NCI-H2081 treated with DMSO at 0.1 percent for 48 hours (cell line): ENCODE measurements at places on chromosomes 11 and 22.
A peak's percentile ranks its signal among the peaks of the same experiment; 100 is the strongest.

- no peak for DNase-seq
Observed at GRCh38 chr11:3161309-3161708, 3.8 kb downstream of the OSBPL5 start.

DNA sequence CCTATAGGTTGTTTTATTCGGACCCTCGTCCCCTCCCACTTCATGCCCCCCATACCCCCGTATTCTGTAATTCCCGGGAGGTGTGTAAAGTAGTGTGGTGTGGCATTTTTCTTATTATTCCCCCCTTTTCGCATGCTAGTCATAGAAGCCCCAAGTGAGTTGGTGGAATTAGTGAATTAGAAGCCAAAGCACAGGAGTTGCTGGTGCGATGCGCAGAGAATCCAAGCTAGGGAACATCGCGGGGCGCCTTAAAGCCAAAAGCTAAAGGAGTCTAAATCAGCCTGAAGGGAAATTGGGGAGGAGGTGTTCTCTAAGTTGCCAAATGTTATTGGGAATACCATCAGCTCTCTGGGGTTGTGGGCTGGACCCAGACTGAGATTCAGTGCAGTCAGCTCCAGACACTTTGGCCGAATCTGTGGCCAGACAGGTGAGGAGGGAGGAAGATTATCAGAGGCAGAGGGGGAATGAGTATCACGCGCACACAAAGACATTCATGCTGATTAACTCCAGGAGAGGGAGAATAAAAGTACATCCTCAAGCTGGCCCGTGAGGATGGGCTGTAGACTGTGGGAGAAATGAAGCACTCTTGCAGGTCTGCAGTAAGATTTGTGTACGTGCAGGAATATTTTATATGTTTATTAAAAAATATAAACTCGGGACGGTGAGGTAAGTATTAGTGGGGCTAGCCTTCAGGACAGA is 102.8 kb upstream of the HSD17B12 start:
- DNase-seq: no peak

DNA sequence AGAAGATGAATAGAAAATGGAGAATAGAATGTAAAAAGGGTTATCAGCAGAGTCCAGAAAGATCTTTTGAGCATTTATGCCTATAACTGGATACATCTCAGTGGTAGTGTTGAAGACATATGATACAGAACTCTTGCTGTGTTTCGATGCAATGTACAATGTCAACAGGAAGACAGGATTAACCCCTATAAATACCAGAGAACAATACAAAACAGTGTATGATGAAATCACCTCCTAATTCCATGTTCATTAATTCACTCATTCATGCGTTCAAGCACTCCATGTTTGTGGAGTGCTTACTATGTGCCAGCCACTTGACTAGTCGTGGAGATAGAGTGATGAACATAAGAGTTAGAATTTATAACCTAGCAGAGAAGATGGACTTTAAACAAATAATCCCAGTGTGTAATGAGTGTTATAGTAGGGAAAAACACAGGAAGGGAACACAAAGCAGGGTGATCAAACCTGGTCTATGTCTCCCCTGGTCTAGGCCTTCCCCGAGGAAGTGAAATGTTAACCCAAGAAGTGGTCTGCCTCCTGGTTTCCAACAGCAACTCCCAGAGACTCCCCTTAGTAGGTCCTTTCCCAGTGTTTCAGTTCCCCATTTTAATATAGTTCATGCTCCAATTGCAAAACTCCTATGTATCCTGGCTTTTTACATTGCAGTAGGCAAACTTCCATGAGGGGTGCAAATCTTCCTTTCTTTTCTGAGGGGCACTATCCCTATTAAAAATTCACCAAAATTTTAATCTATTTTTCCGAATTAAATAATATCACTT is 9.1 kb upstream of the SESN3 start:
- no peak for DNase-seq

DNA sequence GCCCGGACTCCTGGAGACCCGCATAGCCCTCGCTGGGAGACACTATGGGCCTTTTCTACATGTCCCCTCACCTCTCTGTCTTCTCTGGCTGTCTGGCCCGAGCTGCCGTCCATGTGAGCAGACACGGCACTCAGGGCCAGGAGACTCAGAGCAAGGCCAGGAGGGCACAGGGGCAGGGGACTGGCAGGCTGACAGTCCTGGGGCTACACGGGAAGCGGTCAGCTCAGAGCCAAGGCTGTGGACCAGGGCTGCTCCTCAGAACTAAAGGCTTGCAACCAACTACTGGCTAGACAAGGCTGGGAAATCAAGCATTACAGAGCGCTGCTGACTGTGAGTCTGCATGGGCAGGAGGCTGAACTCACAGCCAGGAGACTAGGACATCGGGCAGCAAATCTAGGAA is 56.1 kb upstream of the CDON start:
- no peak for DNase-seq

DNA sequence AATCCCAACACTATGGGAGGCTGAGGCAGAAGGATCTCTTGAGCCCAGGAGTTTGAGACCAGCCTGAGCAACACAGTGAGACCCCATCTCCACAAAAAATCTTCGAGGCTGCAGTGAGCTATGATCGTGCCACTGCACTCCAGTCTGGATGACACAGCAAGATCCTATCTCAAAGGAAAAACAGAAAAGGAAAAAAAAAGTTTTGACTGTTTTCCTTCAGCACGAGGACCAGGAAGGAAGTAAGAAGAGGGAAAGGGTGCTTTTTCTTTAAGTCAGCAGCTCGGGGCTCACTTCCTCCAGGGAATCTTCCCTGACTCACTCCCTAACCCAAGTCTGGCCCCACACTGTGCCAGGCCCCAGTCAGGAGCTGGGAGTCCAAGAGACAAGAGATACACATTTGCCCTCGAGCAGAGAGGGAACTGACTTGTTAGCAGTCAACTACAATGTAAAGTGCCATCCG is 14.2 kb downstream of the ARRB1 start:
- DNase-seq: no peak

- no peak for DNase-seq
Observed at GRCh38 chr11:8017894-8018483, 30.9 kb downstream of the EIF3F start.

DNA sequence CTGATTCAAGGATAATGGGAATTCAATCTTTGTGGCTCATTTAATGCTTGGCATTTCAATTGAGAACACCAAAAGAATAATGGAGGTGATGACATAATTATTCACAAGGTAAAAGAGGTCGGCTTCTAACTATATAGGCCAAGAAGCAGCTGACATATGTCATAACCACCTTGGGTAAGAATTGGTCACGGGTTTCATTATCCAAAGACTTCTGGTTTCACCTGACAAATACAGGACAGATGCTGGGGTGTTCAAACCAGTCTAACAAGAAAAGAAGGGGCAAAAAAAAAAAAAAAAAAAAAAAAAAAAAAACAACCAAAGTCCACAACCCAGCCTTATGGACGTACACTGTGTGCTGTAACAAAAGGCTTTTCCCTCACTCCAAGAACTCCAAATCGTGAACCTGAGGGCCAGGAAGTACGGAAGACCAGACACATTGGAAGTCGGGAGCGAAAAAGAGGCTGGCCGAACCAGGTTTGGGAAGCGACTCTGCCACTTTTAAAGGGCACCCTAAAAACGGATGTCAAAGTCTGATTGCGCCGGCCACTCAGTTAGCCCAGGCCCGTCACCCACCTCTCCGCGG is 385 bp downstream of the HARBI1 start:
- no peak for DNase-seq

DNA sequence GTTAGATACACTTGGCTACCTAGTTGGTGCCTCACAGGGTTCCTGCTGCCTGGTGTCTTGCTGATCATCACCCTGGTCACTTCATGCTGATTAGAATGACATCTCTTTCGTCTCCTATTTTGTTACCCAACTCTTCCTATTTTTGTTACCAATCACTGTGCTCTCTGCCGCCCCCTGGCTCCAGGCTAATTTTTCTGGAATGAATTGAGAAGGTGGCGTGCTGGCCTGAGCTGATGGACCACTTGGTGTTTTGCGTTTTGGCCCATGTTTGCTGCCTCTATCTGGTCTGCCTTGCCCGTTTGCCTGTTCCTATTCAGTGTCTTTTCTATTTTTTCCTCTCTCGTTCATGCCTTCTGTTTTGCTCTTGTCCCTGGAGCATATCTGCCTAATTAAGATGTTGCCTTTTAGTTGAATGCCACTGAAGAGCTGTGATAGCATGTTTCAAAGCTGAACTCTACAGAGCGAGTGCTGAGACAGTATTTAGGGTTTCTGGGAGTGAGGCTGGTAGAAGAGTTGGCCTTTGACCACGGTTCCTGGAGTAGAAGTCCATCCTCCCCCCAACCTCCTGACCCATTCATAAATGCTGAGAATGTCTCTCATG is 5.9 kb upstream of the ATF4 start:
- DNase-seq: no peak

DNA sequence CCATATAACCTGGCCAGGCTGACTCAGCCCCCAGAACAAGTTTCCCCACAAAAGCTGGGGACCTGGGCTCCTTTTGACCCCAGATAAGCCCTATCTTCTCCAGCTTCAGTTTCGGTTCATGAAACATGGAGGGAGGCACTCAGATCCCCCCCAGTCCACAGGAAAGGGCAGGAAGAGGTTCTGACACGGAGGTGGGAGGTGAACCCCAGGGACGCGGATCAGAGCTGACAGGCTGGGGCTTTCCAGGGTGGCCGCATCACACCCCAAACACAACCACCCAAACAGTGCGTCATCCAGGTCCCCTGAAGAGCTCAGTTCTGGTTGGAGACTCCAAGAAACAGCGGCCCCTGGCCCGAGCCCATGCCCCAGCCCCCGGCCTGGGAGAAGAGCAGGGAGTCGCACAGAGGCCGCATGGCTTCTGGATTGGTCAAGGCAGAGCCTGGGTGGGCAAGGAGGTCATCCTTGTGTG is 44.3 kb upstream of the A4GALT start:
- no peak for DNase-seq

DNA sequence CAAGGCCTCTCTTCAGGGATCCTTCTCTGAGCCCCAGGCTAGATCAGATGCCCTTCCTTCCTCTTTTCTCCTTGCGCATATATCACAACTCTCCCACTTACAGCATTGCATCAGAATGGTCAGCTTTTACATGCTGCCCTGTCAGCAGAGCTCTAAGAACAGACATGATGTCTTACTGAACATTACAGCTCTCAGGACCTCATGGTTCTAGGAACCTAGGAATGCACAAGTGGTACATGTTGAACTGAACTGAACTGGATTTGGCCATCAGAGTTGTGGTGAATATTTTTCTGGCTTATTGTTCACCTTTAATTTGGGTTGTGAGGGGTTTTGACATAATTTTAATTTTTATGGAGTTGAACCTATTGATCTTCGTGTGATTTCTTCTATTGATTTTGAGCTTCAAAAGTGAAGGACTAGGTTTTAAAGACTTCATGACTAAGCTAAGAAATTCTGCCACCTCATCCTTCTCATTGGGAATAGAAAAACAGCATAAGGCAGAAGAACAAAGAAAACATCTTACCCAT is 37.7 kb upstream of the SPON1 start:
- no peak for DNase-seq

DNA sequence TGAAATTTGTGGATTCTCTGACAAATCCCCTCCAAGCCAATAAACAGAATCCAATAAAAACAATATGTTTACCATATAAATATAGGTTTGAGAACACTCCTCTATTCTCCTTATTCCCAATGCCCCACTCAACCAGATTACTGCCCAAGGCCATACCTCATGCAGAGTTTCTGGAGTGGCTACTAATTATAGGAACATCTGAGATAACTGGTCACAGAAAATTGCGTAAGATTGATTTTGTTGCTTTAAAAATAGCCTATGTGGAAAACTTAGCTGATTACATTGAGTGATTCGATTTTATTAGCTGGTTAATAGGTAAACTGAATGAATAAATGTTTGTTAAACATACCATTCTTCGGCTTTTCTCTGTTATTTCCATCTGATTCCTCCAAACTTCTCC is 48.0 kb downstream of the ME3 start:
- DNase-seq: no peak

- DNase-seq: no peak
Observed at GRCh38 chr11:106691807-106692365, 326.4 kb downstream of the GUCY1A2 start.

DNA sequence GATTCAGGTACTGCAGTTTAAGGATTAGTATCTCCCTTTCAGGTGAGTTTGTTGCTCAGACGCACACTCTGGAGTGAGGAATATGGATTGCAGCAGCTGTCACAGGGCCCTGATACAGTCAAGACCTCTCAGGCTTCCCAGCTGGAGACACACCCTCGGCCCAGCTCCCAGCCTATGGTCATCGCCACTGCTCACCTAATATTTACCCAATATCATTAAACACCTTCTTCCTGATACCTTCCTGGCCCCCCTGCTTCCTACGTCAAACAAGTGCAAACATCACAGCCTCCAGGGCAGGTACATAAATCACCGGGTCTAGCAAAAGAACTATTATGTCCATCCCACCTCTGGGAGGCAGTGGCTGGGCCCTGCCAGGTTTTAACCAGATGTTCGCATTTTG is 213.3 kb downstream of the MN1 start:
- DNase-seq: no peak

DNA sequence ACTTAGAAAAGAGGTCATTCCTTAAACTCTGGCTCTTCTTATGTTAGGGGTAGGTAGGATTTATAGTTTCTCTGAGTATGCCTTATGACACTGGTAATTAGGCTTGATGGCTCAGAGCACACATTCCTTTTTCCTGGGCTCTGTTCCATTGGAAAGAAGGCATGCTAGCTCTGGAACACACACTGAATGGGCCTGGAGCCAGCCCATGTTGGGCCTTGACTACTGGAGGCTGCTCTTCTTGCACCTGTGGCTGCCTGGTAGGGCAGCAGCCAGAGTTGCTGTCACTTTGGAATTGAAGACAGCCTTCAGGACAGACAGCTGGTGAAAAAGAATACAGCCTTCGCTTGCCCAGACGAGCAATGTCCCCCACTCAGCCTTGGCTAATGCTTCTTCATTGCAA is 18.2 kb downstream of the MCAM start:
- DNase-seq: no peak

DNA sequence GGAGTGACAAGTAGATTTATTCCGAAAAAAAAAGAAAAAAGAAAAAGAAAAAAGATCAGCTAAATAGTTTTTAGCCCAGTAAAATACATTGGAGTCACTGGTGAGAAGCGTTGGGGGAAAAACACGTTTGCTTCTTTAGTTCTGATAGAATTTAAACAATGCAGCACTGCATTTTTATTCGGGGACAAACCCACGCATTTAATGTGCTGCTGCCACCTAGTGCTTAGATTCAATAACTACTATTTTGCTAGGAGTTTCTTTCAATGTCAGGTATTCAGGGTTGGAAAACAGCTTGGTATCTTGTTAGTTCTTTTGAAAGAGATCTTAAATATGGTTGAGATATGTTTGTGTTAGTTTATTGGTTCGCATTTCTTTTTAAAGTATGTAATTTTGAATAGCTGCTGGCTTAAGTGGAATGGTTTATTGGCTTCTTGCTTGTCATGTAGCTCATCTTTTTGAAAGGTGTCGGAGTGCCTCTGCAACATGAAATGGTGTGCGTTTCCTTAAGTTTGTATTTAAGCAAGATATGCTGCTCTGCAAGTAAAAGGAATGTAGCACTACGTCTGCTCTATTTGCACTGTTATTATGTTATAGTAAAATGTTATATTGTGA is 41.9 kb downstream of the SVIP start:
- peak; percentile 31 for DNase-seq
